ENCODE measurements at places on chromosomes 4 and X. TPM values are rescaled to one million over a fixed set of nuclear protein-coding genes. Genes with fewer than 3 reads are reported as not detected.

DNA sequence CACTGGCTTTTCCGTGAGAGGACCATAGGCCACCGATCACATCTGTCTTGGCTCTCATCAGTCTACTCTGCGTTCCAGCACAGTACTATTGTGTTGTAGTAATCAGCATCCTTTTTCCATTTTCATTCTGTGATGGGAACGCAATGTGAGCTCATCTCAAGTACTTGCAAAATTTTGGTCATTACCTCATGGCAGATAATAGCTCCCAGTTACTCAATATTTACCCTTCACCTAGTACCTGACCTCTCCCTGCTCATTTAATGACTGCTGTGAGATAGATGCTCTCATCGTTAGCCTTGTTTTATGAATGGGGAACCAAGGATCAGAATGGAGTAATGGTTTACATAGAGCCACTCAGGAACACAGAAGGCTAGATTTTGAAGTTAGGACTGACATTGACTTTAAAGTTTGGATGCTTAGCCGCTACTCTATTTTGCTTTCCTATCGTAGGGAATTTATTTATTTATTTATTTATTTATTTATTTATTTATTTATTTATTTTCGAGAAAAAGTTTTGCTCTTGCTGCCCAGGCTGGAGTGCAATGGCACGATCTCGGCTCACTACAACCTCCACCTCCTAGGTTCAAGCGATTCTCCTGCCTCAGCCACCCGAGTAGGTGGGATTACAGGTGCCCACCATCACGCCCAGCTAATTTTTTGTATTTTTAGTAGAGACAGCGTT is 6.5 kb upstream of the GPR101 start:
- DNase-seq = no peak

GRCh38 chrX:136220540-136220939 is 30.7 kb downstream of the MAP7D3 start:
- DNase-seq = no peak

- DNase-seq = no peak
These were observed 44.1 kb downstream of the INPP4B start for GRCh38 chr4:142801966-142802365.

DNA sequence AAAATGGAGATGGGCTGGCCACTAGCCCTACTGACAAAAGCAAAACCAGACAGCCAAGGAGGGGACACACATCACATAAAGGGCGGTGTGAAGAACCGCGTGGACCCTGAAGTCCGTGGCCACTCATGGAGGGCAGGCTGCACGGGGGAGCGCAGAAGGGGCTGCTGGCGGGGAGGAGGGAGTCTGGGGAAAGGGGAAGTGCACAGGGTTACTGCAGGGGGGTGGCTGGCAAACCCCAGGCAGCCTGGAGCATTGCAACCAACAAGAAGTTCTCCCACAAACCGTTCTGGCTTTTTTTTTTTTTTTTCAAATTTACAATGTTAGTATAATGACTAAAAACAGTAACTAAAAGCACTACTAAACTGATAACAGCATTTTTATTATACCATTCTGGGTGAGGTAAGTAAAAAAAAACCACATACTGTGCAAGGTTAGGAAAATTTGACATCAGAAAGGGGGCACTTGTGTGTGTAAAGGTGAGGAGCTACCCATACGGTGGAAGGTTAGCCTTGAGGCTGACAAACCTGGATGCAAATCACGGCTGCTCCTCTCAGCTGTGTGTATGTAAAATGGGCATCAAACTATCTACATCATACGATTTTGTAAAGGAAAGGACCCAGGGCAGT is 87.1 kb downstream of the TSPAN5 start:
- no peak for DNase-seq

- no peak for DNase-seq
These were observed 54.4 kb downstream of the FAT1 start for GRCh38 chr4:186669159-186669731.

The PAGE1 gene
- total RNA-seq = not detected

The PDCL2 gene
- not detected for total RNA-seq
